Mononuclear cell (primary cell): ENCODE measurements at places on chromosomes 6 and 20. TPM values are rescaled to one million over a fixed set of nuclear protein-coding genes. Genes with fewer than 3 reads are reported as not detected.

Gene UBE2V1
- total RNA-seq, result 114 TPM

Gene ADGB
- total RNA-seq, result not detected

Gene IPCEF1
- 73.5 TPM for total RNA-seq

Gene AKAP12
- total RNA-seq, result 0.31 TPM

Gene SAPCD1
- 0.63 TPM for total RNA-seq

Gene GPX5
- not detected for total RNA-seq

Gene GRIK2
- total RNA-seq, result not detected

Gene EFCAB8
- total RNA-seq, result 0.73 TPM

Gene PROKR2
- not detected for total RNA-seq

Gene CRISP2
- total RNA-seq, result not detected

Gene SAMD3
- total RNA-seq, result 88.1 TPM

Gene SLC24A3
- total RNA-seq, result 1.0 TPM

Gene LRP11
- 0.21 TPM for total RNA-seq

Gene PGBD1
- total RNA-seq, result 0.52 TPM

Gene DPPA5
- not detected for total RNA-seq

Gene HSD17B8
- 6.4 TPM for total RNA-seq

Gene TEAD3
- not detected for total RNA-seq

Gene ADAM33
- under 0.01 TPM for total RNA-seq

Gene CD93
- 85.5 TPM for total RNA-seq

Gene PPP1R3G
- 0.31 TPM for total RNA-seq

Gene XRN2
- 96.6 TPM for total RNA-seq

Gene MAFB
- 122 TPM for total RNA-seq

Gene TPMT
- total RNA-seq, result 6.5 TPM

Gene MLN
- not detected for total RNA-seq

Gene TGM3
- total RNA-seq, result 0.10 TPM

Gene CRYBG1
- 60.9 TPM for total RNA-seq

Gene OPRL1
- total RNA-seq, result 1.3 TPM

Gene HSPA1L
- 2.7 TPM for total RNA-seq
